Lung (tissue), 17 donors: ENCODE measurements at places on chromosomes 1 and 21. TPM values are rescaled to one million over a fixed set of nuclear protein-coding genes. Genes with fewer than 3 reads are reported as not detected.
A peak's percentile ranks its signal among the peaks of the same experiment; 100 is the strongest.

DNA sequence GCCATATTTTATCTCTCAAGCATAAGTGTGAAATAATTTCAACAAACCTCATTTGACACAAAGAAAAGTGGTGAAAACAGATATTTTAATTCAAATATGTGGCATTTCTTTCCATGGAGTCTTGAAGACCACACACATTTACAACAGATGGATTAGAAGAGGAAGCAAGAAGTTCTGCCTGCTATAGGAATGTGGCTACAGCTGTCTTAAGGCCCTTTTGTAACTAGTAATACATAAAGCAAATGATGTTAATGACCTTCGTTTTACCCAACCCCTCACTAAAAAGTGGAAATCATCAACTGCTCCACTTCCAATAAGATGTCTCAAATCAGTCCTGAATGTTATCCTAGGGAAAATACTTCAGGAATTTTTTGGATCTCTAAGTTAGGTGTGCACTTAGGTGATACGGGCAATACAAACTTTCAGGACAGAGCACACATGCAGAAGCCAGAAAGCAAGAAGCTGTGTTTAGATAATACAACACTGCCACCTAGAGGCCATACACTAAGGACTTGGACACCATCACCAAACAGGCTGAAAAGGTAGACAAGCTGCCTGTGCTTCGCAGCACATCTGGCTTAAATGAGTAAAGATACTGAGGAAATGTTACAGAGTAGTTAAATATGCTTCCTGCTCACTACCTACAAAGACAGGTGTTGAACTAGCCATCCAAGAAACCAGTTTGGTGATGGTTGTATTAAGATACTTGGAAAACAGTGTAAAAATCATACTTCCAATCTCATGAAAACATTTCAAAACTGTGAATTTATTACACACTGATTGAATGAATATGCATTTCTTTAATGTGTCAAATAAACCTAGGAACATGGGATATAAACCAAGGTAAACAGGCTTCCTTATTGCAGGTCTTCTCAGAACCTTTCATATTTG, 24.4 kb downstream of the RRAGC start:
- H3K4me3 ChIP-seq: no peak overlapping the region
- H3K4me1 ChIP-seq: peaks cover 7% of the 10 kb centered on the region
- H3K27me3 ChIP-seq: peaks cover 2% of the 10 kb centered on the region
- peaks cover 21% of the 10 kb centered on the region for H3K36me3 ChIP-seq
- peak; percentile 52 for DNase-seq

DNA sequence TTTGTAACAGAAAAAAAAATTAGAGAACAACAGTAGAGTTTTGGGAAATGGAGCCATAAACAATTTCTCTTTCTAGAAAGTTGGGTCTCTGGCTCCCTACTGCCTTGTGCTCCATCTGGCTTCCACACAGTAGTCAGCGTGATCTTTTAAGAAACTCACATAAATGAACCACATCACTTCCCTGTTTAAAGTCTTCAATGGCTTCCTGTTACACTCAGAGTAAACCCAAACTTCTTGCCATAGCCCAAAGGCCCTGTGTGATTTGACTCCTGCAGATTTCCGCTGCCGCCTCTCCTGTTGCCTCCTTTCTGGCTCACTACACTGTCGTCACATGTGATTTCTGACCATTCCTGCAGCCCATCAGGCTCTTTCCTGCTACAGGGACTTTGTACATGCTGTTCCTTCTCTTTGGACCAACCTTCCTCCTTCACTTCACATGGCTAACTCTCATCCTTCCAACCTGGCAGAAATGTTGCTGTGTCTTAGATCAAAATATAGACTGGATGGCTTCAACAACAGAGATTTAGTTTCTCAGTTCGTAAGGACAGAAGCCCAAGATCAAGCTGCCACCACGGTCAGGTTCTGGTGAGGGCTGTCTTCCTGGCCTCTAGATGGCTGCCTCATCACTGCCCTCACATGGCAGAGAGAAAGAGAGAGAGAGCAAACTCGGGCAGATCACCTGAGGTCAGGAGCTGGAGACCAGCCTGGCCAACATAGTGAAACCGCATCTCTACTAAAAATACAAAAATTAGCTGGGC, 34.0 kb downstream of the OPRD1 start:
- H3K27ac ChIP-seq: no peak overlapping the region
- H3K4me1 ChIP-seq: no peaks in the 10 kb centered on the region
- no peak for DNase-seq
- H3K27me3 ChIP-seq: no peaks in the 10 kb centered on the region
- H3K4me3 ChIP-seq: no peak overlapping the region
- H3K36me3 ChIP-seq: no peaks in the 10 kb centered on the region

GRCh38 chr1:218686761-218687160, 341.6 kb downstream of the TGFB2 start:
- no peaks in the 10 kb centered on the region for H3K36me3 ChIP-seq
- peak; percentile 59 for DNase-seq
- H3K4me3 ChIP-seq: no peak overlapping the region
- H3K27ac ChIP-seq: no peak overlapping the region
- H3K27me3 ChIP-seq: no peaks in the 10 kb centered on the region
- H3K4me1 ChIP-seq: peaks cover 14% of the 10 kb centered on the region

DNA sequence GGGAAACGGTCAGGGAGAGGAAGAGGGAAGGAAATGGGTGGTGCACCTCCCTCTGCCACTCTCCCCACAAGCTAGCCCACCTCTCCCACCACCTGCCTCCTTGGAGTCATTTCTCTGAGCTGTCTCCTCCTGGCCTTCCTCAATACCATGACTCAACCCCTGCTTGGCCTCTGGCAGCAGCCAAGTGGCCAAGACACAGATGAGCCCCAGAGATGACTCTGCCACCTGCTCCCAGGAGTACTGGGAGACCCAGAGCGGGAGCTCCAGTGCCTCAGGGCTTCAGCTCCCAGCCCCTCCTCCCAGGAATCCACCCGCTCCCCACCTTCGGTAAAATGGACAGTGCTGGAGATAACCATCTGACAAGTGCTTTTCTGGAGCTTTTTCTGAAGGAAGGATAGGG, 2.6 kb downstream of the S100A16 start:
- peaks cover 38% of the 10 kb centered on the region for H3K4me1 ChIP-seq
- H3K27me3 ChIP-seq: no peaks in the 10 kb centered on the region
- H3K4me3 ChIP-seq: no peak overlapping the region
- H3K36me3 ChIP-seq: peaks cover 13% of the 10 kb centered on the region
- DNase-seq: no peak

- no peaks in the 10 kb centered on the region for H3K36me3 ChIP-seq
- H3K27ac ChIP-seq: peak overlapping the region; percentile 0
- no peaks in the 10 kb centered on the region for H3K27me3 ChIP-seq
- H3K4me3 ChIP-seq: no peak overlapping the region
- DNase-seq: no peak
- peaks cover 8% of the 10 kb centered on the region for H3K4me1 ChIP-seq
These were observed 198.6 kb upstream of the JUN start for GRCh38 chr1:58982259-58982998.

GRCh38 chr1:166353213-166353612, 186.4 kb upstream of the FAM78B start:
- no peaks in the 10 kb centered on the region for H3K27me3 ChIP-seq
- H3K4me1 ChIP-seq: no peaks in the 10 kb centered on the region
- no peaks in the 10 kb centered on the region for H3K36me3 ChIP-seq

GRCh38 chr1:154427173-154428139, 22.3 kb downstream of the IL6R start:
- peaks cover 3% of the 10 kb centered on the region for H3K4me1 ChIP-seq

GRCh38 chr1:17829579-17829978, 74.4 kb downstream of the ACTL8 start:
- peaks cover 10% of the 10 kb centered on the region for H3K27me3 ChIP-seq
- no peak overlapping the region for H3K4me3 ChIP-seq
- no peaks in the 10 kb centered on the region for H3K4me1 ChIP-seq
- DNase-seq: no peak

DNA sequence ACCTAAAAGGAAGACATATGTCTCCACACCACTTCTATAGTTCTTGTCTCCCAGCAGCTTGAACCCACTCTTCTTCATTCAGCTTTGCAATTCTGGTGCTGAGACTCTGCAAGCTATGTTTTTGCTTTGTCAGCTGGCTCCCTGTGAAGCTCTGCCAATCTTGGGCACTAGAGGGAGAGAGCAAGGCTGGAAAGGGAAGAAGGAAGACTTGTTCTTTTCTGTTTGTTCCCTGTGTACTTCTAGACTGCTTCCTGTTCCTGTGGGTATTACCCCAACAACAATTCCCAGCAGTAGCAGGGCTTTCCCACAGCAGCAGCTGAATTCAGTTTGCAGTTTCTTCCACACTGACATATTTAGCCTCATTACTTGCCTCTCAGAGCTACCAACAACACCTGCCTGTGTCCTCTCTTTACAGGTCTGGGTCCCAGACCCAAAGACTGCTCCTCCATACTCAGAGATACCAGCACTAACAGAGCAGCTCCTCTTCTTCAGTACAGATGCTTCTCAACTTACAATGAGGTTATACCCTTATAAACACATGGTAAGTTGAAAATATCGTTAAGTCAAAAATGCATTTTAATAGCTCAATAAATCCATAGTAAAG, 275.2 kb upstream of the NEGR1 start:
- H3K4me1 ChIP-seq: no peaks in the 10 kb centered on the region
- H3K27ac ChIP-seq: no peak overlapping the region

DNA sequence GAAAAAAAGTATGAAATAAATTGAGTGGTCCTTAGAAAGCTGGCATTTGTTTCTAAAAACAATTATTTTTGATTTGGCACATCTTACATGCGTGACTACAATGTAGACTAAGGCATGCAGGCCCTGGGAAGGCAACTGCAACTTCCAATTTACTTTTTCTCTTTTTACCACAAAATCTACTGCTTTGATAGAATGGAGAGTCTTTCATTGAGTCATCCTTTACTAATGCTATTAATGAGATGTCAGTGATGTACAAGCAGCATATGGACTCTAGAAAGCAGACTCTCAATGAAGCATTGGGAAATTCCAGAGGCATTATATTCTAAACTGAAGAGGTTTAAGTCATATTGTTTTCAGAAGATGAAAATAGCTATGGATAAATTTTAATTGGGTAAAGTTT, 29.6 kb upstream of the PRRX1 start:
- H3K27me3 ChIP-seq: no peaks in the 10 kb centered on the region
- no peaks in the 10 kb centered on the region for H3K36me3 ChIP-seq
- H3K27ac ChIP-seq: no peak overlapping the region

DNA sequence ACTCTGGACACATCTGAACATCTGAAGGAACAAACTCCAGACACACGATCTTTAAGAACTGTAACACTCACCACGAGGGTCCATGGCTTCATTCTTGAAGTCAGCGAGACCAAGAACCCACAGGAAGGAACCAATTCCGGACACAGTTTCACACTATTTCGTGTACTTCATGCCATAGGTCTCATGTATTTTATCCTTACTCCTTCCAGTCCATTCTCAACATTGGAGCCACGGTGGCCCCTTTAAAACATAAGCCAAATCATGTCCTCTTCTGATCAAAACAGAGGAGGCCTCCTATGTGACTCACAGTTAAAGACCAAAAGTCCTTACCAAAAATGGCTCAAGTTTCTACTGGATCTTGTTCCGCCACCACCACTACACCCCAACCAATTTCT, 29.8 kb upstream of the RCOR3 start:
- H3K36me3 ChIP-seq: no peaks in the 10 kb centered on the region
- H3K27ac ChIP-seq: no peak overlapping the region
- DNase-seq: no peak
- no peak overlapping the region for H3K4me3 ChIP-seq
- H3K27me3 ChIP-seq: no peaks in the 10 kb centered on the region

DNA sequence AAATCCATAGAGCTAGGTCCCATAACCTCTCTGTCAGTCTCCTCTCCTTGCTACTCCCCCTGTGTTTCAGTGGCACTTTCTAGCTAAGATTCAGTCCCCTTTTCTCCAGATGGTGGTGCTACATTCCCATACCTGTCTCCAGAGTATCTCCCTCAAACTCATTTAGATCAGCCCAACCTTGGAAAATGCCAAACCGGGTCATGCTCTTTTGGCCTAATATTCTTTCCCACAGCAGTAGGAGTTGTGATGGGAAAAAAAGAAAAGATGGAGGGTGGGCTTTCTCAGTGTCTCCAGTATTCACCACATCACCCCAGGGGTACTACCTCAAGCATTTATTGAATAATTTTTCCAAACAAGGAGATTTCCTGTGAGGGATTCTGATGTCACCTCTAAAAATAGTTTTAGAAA, 3.2 kb upstream of the RXFP4 start:
- DNase-seq: peak; percentile 79
- no peaks in the 10 kb centered on the region for H3K36me3 ChIP-seq
- no peaks in the 10 kb centered on the region for H3K27me3 ChIP-seq
- peaks cover 22% of the 10 kb centered on the region for H3K4me1 ChIP-seq
- no peak overlapping the region for H3K27ac ChIP-seq
- no peak overlapping the region for H3K4me3 ChIP-seq

- H3K27me3 ChIP-seq: no peaks in the 10 kb centered on the region
- H3K27ac ChIP-seq: no peak overlapping the region
- no peaks in the 10 kb centered on the region for H3K4me1 ChIP-seq
- no peak for DNase-seq
- no peak overlapping the region for H3K4me3 ChIP-seq
- H3K36me3 ChIP-seq: no peaks in the 10 kb centered on the region
These were observed 184.9 kb downstream of the NCAM2 start for GRCh38 chr21:21183092-21183491.

DNA sequence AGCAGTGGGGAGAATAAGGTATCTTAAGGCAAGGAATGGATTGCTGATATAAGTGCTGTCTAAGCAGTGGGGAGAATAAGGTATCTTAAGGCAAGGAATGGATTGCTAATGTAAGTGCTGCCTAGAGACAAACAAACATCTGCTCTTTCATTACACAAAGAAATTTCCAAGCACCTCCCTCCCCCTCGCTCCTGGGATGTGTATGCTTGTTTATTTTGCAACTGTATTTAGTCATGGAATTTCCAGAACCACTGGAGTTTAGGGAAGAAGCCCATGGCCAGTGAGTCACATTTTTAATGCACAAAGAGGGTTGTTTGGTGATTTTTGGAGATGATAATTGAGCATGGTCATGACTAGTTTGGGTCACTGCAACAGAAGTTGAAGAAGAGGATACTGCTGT, 21.5 kb downstream of the PDPN start:
- no peak for DNase-seq
- no peak overlapping the region for H3K27ac ChIP-seq
- peaks cover 2% of the 10 kb centered on the region for H3K36me3 ChIP-seq
- H3K27me3 ChIP-seq: no peaks in the 10 kb centered on the region

GRCh38 chr1:2495026-2495425, 18.9 kb downstream of the PLCH2 start:
- no peaks in the 10 kb centered on the region for H3K4me1 ChIP-seq
- no peaks in the 10 kb centered on the region for H3K36me3 ChIP-seq
- no peaks in the 10 kb centered on the region for H3K27me3 ChIP-seq
- DNase-seq: no peak

IFNLR1 gene
- 9.0 TPM for total RNA-seq

UMODL1 gene
- total RNA-seq: not detected

SLC44A5 gene
- total RNA-seq: 1.6 TPM
